ENCODE measurements at places on chromosomes 2 and 18.

DNA sequence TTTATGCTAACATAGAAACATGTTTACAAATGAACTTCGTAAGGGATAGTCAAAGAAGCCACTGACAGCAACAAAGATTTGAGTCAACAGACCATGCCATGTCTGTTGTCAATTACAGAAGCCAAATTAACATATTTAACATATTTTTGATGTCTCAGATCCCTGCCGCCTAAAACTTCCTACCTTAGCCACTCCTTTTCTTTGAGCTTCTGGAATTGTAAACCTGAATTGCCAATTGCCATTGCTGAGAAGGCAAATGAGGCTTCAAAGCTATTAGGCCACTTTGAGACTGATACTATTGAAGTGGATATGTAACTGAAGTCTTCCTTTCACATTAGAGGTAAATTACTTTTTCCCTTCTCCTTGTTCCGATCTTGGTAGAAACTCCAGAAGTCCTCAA is 66.0 kb upstream of the DSEL start:
- DNase-seq: no peak

GRCh38 chr2:227464361-227464760 is 7.6 kb upstream of the AGFG1 start:
- no peak for DNase-seq

GRCh38 chr2:71597756-71598155 is 144.4 kb downstream of the DYSF start:
- no peak for DNase-seq

GRCh38 chr2:3475771-3476170 is 43.6 kb downstream of the ADI1 start:
- DNase-seq: no peak

DNA sequence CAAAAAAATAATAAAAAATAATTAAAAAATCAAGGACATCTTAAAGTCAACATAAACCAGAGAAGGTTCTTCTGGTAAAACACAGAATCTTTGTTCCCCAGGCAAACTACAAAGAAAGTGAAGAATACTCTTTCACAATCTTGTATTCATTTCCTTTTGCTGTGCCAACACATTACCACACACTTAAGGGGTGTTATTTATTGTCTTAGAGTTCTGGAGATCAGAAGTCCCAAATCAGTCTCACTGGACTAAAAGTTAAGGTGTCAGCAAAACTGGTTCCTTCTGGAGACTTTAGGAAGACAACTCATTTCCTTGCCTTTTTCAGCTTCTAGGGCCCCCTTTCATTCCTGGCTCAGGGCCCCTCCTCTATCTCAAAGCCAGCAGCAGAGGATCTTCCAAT is 12.2 kb upstream of the CAB39 start:
- DNase-seq: no peak

GRCh38 chr2:240623531-240624010 is 1.7 kb upstream of the GPR35 start:
- peak; percentile 20 for DNase-seq

GRCh38 chr2:100624536-100624935 is 61.7 kb downstream of the PDCL3 start:
- no peak for DNase-seq

GRCh38 chr2:239307921-239308613 is 92.8 kb downstream of the HDAC4 start:
- DNase-seq: no peak

- no peak for DNase-seq
These were observed 14.3 kb upstream of the MFF start for GRCh38 chr2:227310756-227311110.

- DNase-seq: no peak
These were observed 44.7 kb upstream of the RAB31 start for GRCh38 chr18:9663377-9663776.

DNA sequence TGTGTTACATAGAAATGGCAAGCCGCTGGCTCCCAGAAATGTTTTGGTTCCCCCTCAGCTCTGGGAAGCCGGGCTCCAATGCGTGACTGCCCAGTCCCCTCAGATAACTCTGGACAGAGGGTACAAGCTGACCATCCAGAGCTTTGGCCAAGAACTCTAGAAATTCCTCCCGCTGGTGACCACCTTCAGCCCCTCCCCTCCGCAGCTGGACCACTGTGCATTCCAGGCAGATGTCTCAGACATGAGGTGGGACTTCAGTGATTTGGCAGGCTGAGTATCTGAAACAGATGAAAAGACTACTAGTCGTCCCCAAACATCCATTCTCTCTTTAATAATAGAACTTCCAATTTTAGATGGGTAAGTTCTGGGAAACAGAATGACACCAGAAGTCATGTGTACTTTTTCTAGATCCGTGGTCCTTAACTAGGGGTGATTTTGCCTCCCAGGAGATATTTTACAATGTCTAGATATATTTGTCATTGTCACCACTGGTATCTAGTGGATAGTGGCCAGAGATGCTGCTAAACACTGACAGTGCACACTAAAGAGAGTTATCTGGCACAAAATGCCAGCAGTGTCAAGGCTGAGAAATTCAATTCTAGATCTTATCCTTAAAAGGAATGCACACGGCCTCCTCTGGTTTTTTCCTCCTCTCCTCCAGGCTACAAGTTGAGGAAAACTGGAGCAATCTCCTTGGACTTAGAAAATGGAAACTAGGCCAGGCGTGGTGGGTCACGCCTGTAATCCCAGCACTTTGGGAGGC is 294.3 kb downstream of the SRBD1 start:
- no peak for DNase-seq

- peak; percentile 43 for DNase-seq
These were observed 106.3 kb downstream of the GYPC start for GRCh38 chr2:126761981-126762878.

GRCh38 chr2:199460846-199461710 is 3.3 kb upstream of the SATB2 start:
- no peak for DNase-seq

- DNase-seq: no peak
These were observed 303.9 kb downstream of the ZNF407 start for GRCh38 chr18:74901362-74902146.

- DNase-seq: no peak
These were observed 418.9 kb downstream of the EPHA4 start for GRCh38 chr2:221153226-221153625.

GRCh38 chr18:52903857-52904256 is 563.9 kb downstream of the DCC start:
- peak; percentile 30 for DNase-seq

DNA sequence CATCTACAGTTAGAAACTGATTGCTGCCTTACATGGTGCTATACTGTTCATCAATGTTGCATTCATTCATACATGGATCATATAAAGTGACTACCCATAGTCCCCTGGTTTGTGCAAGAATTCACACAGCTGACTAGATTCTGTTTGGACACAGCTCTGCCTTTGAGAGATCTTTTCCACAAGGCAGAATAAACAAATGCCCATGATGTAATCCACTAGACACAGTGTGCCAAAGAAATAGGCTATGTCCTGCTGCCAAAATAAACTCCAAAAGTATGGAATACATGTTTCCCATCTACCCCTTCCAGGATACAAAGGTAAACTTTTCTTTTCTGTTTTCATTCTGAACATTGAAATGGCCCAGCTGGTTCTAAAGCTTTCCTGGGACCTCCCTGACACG is 269.4 kb upstream of the CHAC2 start:
- no peak for DNase-seq

- DNase-seq: peak; percentile 92
These were observed 123.9 kb upstream of the CD302 start for GRCh38 chr2:159921752-159922404.

GRCh38 chr2:218063486-218063885 is 5.6 kb upstream of the RUFY4 start:
- no peak for DNase-seq

DNA sequence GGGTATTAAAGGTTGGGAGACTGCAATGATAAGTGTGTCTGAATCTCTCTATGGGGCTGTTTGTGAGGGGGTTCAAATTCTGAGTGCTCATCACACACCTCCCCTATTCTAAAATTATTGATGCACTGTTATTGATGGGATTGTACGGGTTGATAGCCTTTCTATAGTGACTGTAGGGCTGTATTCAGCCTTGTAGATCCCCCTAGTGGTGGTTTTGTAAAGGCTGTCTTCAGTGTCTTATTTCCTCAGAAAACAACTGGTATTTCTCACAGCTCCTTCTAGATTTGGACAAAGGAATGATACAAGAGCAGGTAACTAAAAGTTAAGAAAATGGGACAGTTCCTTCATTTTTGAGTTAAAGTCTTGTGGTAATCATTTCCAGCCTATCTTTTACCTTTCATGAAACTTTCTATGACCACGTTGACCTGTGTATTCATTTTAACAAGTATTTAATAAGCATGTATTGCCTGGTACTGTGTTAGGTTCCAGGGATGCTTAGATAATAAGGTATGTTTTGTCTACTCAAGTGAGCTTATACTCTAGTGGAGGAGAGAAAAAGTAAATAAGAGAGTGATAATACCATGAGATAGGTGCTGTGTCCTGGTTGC is 21.2 kb downstream of the SMAD4 start:
- no peak for DNase-seq

- no peak for DNase-seq
These were observed 117.7 kb upstream of the RAB12 start for GRCh38 chr18:8491516-8491915.

- no peak for DNase-seq
These were observed 20.1 kb upstream of the MGAT5 start for GRCh38 chr2:134233728-134234136.

GRCh38 chr18:46069524-46069923 is 2.5 kb downstream of the PSTPIP2 start:
- no peak for DNase-seq

- DNase-seq: no peak
These were observed 40.2 kb upstream of the GMCL1 start for GRCh38 chr2:69789175-69789721.

GRCh38 chr2:105627534-105627933 is 117.2 kb upstream of the NCK2 start:
- no peak for DNase-seq

DNA sequence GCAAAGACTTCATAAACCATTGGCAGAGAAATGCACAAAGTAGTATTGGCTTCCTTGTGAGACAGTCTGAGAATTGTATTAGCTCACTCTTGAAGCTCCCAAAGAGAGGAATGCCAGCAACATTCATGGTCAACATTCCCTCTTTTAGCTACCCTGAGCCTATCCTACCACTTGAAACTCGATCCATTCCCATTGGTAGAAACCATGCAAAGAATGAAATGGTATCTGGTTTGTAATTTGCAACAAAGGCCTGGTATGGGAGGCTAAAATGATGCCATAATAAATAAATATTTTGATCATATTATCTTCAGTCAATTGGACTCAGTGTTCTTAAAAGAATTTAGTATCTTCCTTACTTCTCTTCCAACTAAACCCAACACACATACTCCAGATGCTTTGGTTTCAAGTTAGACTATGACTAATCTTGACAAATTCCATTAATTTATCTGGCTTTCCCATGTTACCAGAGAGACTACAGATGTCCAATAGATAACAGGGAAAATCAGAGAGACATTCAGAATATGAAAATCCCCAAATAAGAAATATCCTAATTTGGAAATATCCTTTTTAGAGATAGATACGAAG is 102.9 kb downstream of the DHRS9 start:
- DNase-seq: no peak

- DNase-seq: no peak
These were observed 198.1 kb downstream of the MCFD2 start for GRCh38 chr2:46717344-46718121.

- no peak for DNase-seq
These were observed 120.1 kb downstream of the NUP35 start for GRCh38 chr2:183244300-183244844.

DNA sequence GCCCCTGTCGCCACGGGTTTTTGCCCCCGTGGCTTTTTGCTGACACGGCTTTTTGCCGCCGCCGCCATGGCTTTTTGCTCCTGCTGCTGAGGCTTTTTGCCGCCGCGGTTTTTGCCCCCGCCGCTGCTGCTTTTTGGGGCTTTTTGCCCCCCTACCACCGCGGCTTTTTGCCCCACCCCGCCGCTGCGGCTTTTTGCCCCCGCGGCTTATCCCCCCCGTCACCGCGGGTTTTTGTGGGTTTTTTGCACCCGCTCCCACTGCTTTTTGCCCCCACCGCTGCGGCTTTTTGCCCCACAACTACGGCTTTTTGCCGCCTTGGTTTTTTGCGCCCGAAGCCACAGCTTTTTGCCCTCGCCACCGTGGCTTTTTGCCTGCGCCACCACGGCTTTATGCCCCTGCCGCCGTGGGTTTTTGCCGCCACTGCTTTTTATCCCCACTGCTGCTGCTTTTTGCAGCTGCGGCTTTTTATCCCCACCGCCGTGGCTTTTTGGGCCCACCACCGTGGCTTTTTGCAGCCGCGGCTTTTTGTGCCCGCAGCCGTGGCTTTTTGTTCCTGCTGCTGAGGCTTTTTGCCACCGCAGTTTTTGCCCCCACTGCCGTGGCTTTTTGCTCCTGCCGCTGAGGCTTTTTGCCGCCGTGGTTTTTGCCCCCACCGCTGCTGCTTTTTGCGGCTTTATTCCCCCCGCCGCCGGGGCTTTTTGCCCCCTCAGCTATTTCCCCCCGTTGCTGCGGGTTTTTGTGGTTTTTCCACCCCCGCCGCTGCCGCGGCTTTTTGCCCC is 2798.0 kb upstream of the TEKT4 start:
- no peak for DNase-seq
